Mesangial cell (primary cell): ENCODE measurements at places on chromosomes 5 and 9. TPM values are rescaled to one million over a fixed set of nuclear protein-coding genes. Genes with fewer than 3 reads are reported as not detected.

Gene FIBCD1
- total RNA-seq, result 0.49 and 5.3 TPM in 2 replicates

Gene PCDHGB1
- total RNA-seq, result 0.49 and 2.9 TPM in 2 replicates

Gene RNF183
- 0.38 TPM in 1 of 2 replicates, not detected in the other for total RNA-seq

Gene PNPLA7
- 0.16 and 2.3 TPM in 2 replicates for total RNA-seq

Gene SLC27A6
- total RNA-seq, result under 0.01 and 0.63 TPM in 2 replicates
